ENCODE measurements at places on chromosomes 7 and 10.

GRCh38 chr7:46738796-46739195 is 817.7 kb upstream of the IGFBP3 start:
- no peak for DNase-seq

DNA sequence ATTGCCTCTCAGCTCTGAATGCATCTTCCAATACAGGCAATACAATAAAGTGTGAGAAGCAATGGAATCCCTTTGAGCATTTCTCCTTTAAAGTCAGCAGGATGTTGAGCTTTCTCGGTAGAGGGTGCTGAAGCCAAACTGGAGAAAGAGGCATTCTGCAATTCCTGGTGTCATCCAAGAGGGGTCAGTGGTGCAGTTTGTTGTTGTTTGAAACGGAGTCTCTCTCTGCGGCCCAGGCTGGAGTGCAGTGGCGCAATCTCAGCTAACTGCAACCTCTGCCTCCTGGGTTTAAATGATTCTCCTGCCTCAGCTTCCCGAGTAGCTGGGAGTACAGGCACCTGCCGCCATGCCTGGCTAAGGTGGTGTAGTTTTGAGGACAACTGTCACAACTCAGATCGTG is 486.5 kb downstream of the CALN1 start:
- no peak for DNase-seq

DNA sequence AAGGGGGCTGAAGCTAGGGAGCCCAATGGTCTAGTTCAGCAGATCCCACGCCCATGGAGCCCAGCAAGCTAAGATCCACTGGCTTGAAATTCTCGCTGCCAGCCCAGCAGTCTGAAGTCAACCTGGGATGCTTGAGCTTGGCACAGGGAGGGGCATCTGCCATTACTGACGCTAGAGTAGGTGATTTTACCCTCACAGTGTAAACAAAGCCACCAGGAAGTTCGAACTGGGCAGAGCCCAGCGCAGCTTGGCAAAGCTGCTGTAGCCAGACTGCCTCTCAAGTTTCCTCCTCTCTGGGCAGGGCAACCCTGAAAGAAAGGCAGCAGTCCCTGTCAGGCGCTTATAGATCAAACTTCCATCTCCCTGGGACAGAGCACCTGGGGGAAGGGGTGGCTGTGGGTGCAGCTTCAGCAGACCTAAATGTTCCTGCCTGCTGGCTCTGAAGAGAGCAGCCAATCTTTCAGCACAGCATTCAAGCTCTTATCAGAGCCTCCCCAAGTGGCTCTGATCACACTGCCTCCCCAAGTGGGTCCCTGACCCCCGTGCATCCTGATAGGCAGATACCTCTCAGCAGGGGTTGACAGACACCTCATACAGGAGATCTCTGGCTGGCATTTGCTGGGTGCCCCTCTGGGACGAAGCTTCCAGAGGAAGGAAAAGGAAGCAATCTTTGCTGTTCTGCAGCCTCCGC is 167.8 kb downstream of the CCDC71L start:
- DNase-seq, result no peak

GRCh38 chr7:151385626-151386300 is 24.1 kb downstream of the WDR86 start:
- no peak for DNase-seq

DNA sequence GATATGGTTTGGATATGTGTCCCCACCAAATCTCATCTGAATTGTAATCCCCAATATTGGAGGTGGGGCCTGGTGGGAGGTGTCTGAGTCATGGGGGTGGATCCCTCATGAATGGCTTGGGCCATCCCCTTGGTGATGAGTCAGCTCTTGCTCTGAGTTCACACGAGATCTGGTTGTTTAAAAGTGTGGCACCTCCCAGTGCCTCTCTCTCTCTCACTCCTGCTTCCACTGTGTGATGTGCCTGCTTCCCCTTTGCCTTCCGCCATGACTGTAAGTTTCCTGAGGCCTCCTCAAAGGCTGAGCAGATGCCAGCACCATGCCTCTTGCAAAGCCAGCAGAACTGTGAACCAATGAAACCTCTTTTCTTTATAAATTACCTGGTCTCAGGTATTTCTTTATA is 4.8 kb upstream of the GCK start:
- peak; percentile 33 for DNase-seq

- DNase-seq, result no peak
Observed at GRCh38 chr10:43905512-43906236, 257.0 kb upstream of the ZNF32 start.

DNA sequence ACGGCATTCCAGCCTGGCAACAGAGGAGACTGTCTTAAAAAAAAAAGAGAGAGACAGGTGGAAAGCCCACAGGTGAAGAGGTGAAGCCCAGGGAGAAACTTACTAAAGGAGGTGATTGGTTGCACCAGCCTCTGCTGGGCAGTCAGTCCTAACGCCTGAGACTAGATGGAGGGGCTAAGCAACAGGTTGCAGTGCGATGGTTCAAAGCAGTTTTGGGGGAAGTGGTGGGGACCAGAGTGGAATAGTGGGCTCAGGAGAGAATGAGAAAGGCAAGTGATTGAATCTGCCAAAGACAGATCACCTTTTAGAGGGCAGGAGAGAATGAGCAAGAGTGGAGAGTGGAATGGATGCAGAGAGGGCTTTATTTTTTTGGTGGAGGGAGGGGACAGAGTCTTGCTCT is 100.0 kb upstream of the KCTD7 start:
- no peak for DNase-seq

DNA sequence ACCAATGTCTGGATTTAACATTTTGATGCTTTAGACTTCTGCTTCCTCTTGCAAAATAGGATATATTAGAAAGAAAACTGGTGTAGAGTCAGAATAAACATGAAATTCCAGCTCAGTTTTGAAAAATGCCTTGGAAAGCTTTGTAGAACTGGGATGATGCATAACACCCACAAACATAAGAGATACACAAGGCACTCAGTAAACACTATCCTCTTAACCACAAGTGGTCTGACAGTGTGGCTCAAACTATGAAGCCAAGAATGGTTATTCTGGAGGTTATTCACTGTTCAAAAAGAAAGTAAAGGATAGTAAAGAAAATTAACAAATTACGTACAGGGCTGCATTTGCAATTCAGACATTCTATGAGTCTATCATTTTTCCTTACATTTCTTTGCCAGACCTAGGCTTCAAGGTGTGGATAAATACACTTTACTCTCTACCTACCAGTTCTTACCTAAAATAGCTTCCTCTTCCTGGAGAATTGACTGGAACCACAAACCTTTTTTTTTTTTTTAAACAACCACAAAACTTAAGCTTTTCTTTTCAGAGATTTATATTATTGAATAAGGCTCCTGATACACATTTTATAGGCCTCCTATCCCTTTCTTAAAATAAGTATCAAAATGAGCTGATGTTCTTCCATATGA is 9.0 kb upstream of the RSBN1L start:
- DNase-seq, result no peak

GRCh38 chr7:140360697-140361229 is 37.6 kb downstream of the SLC37A3 start:
- DNase-seq, result peak; percentile 44

- DNase-seq, result no peak
Observed at GRCh38 chr7:158997110-158997453, 140.7 kb downstream of the DYNC2I1 start.

GRCh38 chr10:70592746-70593512 is 9.6 kb downstream of the PRF1 start:
- DNase-seq, result no peak

GRCh38 chr7:55475855-55476803 is 96.2 kb downstream of the VOPP1 start:
- DNase-seq, result no peak

DNA sequence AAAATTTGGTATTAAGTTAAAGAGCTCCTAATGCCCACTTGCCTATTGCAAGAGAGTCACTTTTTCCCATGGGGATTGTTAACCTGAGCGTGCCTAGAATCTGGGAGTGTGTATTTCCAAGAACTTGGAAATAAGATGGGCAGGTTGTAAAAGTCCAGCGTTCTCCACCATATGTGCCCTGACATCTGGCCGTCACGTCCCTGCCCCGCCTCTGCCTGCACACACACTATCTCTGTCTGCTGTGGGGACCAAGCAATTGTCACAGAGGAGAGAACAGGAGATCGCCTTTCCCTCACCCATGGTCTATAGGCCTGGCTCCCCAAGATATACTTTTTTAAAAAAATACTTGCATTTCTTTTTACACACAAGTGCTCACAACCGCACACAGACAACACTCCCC is 396.5 kb upstream of the PFKP start:
- no peak for DNase-seq

- no peak for DNase-seq
Observed at GRCh38 chr7:154817224-154817896, 185.6 kb downstream of the PAXIP1 start.

GRCh38 chr10:119090026-119090795 is 9.6 kb upstream of the EIF3A start:
- peak; percentile 78 for DNase-seq

DNA sequence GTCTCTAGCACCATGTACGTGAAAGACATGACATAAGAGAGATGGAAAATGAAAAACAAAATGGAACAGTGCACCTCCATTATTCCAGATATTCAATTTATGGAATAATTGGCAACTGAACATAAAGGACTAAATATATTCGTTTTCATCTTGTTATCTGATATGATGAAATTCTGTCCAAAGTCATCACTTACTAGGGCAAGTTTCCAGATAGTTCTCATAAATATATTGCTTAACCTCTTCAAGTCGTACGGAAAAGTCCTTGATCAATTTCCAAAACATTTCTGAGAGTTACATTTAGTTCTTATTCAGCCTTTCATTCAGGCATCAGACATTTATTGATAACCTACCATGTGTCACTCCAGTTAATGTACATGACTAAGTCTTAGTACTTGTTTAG is 185.2 kb downstream of the HGF start:
- DNase-seq, result no peak

GRCh38 chr7:142939226-142939910 is at the start of gene LLCFC1:
Gene LLCFC1 (plus strand): TSS chr7:142939484. CDS start chr7:142939622, 138 bp downstream.
- DNase-seq, result peak; percentile 18

- DNase-seq, result no peak
Observed at GRCh38 chr7:70589010-70589409, 542.9 kb upstream of the GALNT17 start.

GRCh38 chr7:123665896-123666295 is 10.2 kb downstream of the LMOD2 start:
- no peak for DNase-seq

DNA sequence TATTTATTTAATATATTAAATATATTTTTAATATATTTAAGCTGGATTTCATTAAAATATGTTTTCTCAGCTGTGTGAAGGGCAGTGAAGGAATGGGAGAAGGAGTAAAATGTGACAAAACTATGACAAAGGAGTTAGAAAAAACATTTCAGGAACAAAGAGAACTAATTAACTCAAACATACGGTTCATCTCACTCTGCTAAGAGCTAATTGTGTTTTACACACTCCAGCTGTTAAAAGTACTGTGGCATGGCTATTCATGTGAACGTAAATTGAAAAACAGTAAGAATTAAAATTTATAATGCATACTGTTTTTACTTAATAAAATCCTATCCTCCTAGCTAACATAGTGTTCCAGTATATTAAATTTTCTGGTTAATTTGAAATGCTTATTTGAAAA is 262.5 kb upstream of the GNAI1 start:
- DNase-seq, result no peak

DNA sequence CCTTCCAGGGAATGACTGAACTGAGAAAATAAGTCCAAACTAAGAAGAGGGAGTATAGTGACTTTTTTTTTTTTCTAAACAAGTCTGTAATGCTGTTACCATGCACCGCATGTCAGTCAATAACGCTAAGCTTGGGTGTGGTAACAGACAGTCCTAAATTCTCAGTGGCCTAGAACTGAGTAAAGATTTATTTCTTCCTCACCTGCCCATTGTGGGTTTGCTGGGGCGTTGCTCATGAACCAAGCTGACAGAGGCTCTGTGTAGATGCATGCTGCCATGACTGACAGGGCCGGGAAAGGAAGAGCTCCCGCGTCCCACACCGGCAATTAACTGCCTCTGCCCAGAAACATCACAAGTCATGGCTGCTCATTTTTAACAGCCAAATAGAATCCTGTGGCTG is 25.5 kb upstream of the PRKG1 start:
- DNase-seq, result no peak

DNA sequence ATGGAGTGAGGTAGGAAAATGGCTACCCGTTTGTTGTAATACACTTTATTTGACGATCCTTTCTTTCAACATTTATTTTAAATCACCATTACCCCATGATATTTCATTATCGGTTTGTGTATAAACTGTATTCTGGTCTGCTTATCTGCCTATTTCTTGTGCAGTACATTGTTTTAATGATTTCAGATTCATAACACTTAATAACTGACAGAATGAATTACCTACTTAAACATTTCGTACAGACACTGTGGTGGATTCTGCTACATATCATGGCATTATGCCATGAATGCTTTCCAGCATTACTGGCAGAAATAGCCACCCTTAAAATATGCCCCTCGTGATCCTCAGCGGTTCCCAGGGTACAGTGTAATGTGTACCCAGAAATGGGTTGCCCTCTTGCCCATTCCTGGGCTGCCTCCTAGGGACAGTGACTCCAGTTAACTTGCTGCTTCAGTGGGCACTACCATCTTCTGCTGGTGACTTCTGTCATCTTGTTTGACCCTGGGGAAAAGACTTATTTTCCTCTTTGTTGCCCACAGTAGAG is 74.5 kb downstream of the C1GALT1 start:
- no peak for DNase-seq

- peak; percentile 71 for DNase-seq
Observed at GRCh38 chr10:8361510-8361844, 307.0 kb downstream of the GATA3 start.

DNA sequence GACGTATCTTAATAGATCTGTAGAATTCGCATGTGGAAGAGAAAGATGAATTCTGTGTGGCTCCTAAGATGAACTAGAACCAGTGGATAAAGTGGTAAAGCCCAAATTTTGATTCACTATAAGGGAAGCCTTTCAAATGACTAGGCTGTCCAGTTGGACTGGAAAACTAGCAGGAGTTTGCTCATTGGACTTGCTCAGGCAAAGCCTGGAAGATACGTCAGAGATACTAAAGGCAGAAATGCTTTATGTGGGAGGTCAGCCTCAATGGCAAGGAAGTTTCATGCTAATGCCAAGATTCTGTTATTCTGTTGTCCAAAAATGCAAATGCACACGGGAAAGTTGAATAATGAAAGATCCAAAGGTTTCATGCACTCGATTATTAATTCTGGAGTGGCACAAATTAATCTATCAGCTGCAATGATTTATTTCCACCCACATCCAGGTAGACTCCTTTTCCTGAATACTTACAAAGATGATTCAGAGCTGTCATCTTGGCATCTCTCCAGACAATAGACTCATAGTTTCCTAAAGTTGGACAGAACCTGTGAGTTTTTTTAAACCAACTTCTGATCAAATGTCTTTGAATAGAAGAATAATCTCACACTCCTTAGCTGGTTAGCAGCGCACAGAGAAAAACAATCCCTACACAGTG is 20.5 kb upstream of the PPP1R3C start:
- DNase-seq, result no peak

- DNase-seq, result no peak
Observed at GRCh38 chr10:132554053-132554990, 16.7 kb downstream of the INPP5A start.

Measured in activated CD4-positive, alpha-beta T cell treated with anti-CD3 and anti-CD28 coated beads, Interleukin-2, Interleukin-6, amounts not matched to agents 100 ng/mL and 50 ng/mL, durations not matched to agents 16 hours and 8 hours (primary cell).